ENCODE measurements at places on chromosomes 2 and 18. TPM values are rescaled to one million over a fixed set of nuclear protein-coding genes. Genes with fewer than 3 reads are reported as not detected.

The MSTN gene
- 1.1 TPM for total RNA-seq

GRCh38 chr2:66024391-66024790, 410.5 kb upstream of the MEIS1 start:
- DNase-seq = no peak

DNA sequence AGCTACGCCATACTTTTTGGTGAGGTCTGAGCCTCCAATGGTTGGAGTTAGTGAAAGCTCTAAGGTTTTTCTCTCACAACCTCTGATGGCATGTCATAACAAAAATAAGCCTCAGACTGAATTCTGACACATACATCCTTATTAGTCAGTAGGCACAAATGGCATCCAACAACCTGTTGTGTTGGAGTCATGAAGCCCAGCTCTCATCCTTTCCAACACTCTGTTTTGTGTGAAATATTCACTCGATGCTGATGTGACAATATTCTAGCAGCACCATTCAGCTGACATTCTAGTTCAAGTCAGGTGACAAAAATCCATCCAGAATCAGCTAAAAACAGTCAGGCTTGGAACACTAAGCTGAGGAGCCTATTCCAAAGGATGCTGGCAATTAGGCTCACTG, 603.2 kb upstream of the ID2 start:
- no peak for DNase-seq

DNA sequence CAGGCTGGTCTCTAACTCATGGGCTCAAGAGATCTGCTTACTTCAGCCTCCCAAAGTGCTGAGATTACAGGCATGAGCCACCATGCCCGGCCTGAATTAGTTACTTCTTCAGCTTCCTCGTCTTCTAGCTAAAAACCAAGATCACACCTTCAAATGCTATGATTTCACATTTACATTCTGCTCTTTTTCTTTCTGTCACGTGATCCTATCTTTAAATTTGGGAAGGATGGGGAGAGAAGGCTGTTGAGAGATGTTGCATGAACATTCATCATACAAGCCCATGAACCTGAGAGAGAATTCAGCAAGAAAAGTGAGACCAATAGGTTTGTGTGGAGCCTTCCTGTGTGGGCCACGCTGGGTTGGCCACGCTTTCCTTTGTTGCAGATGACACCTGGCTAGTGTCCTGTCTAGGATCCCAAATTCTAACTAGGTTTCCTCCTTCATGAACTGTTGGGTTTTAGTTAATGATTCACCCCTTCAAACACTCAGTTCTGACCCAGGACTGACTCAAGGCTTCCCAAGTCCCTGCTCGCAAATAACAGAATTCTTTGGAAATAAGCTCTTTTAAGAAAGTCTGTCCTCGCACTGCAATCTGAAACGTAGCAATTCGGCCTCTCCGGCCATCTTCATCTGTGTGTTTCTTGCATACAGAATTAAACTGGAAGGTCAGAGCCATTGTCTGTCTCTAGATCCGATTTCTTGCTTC, 57.3 kb upstream of the CREB1 start:
- DNase-seq = no peak

- no peak for DNase-seq
Measured at GRCh38 chr2:68418855-68419254, 48.2 kb downstream of the FBXO48 start.

The RESP18 gene
- total RNA-seq = not detected

DNA sequence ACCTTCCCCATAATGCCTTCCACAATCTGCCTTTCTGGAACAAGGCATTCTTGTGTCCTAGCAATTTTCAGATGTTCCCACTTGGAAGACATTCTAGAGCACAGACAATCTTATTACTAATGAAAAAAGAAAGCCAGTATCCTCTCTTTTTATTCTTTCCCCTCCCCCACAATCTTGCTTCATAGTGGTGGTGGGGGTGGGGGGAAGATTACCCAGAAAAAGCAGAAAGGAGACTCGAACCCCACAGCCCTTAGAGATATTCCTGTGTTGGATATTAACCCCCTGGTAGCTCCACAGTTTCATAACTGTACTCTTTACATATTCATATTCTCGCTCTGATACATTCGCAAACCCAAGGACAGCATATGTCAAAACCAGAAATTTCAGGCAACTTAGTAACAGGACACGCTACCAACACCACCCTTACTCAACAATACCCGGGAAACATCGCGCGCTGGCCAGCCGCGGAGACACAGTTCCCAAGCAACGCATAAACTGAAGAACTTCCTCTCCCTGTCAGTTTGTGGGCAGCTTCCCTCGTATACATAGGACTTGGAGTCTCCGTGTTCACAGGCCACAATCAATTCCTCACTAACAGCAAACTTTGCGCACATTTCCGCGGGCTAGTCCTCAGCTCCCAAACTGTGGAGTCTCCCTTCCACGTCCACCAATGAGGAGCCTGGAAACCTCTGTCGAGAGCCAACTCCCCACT, 793 bp downstream of the NR4A2 start:
- DNase-seq = peak; percentile 81

- DNase-seq = no peak
Measured at GRCh38 chr18:48181857-48182256, 227.3 kb downstream of the ZBTB7C start.

GRCh38 chr2:222424729-222425671, 657 bp downstream of the SGPP2 start:
- no peak for DNase-seq

The LHCGR gene
- total RNA-seq = 0.24 TPM

- DNase-seq = no peak
Measured at GRCh38 chr18:7626922-7627440, 59.9 kb downstream of the PTPRM start.

The POTEJ gene
- not detected for total RNA-seq

DNA sequence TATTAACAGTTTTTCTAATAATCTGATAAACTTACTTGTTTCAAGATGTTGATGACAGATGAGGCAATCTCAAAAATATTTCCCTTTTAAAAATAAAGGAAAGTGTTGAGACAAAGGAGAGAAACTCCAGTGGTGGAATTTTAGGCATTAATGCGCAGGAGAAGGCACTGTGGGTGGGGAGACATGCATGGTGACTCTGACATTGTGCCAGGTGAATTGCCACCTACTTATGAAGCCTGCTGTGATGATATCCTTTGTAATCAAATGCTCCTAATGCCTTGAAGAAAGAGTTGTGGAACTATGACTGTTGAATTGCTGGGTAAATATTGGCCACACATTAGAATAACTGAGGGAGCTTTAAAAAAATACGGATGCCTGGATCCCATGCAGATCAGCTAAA, 101.4 kb downstream of the PLA2R1 start:
- no peak for DNase-seq

The SH3YL1 gene
- total RNA-seq = 12.9 TPM

GRCh38 chr2:941871-942270, 8.8 kb upstream of the SNTG2 start:
- no peak for DNase-seq

DNA sequence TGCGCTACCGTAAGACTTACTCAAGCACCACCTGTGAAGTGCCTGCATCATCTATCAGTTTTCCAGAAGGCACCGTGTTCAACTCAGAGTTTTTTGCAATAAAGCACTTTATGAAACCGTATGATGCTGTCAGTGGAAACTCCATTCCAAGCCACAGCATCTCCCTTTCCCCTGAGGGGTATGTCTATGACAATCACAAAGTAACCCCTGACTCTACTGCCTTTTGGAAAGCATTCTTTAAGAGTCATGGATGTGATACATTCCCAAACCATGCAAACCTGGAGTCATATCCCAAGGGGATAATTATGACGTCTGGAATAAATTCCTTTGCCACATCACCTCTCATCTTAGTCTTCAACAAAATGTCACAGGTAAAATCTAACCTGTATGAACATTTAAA, 39.2 kb downstream of the UNC50 start:
- DNase-seq = no peak

GRCh38 chr2:40394597-40394996, 57.3 kb downstream of the SLC8A1 start:
- DNase-seq = no peak

The APOB gene
- 3.4 TPM for total RNA-seq

- DNase-seq = no peak
Measured at GRCh38 chr2:143468341-143468888, 339.2 kb downstream of the ARHGAP15 start.

- no peak for DNase-seq
Measured at GRCh38 chr2:119549241-119549640, 5.0 kb downstream of the CFAP221 start.

DNA sequence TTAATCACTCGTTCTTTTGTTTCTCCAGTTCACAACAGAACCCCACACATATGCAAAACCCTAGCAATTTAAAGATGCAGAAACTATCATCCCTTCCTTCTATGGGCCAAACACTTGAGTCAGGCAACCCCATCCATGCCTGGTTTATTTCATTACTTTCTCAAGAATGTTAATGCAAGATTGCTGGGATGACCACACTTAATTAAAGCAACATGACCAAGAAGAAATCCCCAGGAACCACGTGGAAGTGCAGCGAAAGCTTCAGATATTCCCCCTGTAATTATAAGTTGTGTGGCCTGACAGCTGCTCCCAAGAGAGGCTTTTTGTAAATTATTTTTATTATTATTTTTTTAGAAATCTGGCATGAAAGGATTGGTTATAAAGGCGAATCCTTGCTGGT, 246.2 kb upstream of the ID2 start:
- DNase-seq = no peak

GRCh38 chr18:2108591-2108990, 462.7 kb downstream of the METTL4 start:
- DNase-seq = no peak

The PRKRA gene
- total RNA-seq = 46.7 TPM

DNA sequence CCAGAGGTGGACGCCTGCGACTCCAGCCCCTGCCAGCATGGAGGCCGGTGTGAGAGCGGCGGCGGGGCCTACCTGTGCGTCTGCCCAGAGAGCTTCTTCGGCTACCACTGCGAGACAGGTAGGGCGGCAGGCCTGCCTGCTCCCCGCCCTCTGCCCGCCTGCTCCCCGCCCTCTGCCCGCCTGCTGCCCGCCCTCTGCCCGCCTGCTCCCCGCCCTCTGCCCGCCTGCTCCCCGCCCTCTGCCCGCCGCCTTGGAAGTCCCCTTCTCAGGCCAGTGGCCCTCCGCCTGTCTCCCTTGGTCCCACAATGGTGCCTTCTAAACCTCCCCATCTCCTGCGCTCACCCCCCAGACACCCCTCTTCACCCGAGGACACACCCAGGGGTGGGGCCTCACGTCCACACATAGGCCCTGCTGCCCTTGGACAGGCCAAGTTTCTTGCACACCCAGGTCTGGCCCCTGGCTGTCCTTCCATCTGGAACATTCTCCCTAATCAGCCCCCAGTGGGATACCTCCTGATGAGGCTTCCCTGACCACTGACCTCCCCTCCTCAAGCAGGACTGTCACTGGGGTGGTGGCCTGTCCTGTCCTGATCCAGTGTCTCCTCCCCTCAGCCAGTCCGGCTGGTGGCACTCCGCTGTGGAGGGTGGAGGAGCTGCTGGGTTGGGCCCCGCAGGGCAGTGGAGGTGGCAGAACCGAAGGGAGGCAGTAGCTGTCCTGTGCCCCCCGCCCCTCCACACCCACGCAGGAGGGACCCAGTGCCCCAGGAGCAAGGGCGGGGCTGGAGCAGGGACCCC, 37.9 kb downstream of the MTERF4 start:
- DNase-seq = no peak

GRCh38 chr2:99389946-99390345, 52.8 kb downstream of the EIF5B start:
- DNase-seq = no peak

- no peak for DNase-seq
Measured at GRCh38 chr2:128504246-128505149, 185.8 kb upstream of the HS6ST1 start.

- DNase-seq = peak; percentile 97
Measured at GRCh38 chr2:127408004-127408806, 10.0 kb upstream of the PROC start.

DNA sequence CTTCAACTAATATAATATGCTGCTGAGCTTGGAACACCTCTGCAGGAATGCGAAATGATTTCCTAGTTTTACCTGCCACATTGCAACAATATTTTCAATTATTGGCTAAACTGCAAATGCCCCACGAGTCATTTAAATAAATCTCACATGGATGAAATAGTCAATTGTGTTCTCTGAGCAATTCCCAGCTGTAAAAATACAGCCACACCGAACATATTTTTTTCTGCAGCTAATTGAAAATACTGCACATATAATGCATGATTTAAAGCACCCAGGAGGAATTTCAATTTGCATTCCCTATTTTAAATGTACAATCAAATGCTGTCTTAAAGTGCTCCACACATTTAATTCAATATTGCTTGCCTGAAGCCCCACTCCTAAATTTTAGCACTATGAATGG, 18.6 kb downstream of the SERPINE2 start:
- no peak for DNase-seq

The WNT6 gene
- total RNA-seq = 0.46 TPM

GRCh38 chr18:70705831-70706416, 417.1 kb downstream of the SOCS6 start:
- no peak for DNase-seq

The SCN3A gene
- total RNA-seq = 0.35 TPM

The SKOR2 gene
- total RNA-seq = not detected

GRCh38 chr18:44921974-44922373, 241.3 kb downstream of the SETBP1 start:
- DNase-seq = no peak

The EVX2 gene
- not detected for total RNA-seq

- no peak for DNase-seq
Measured at GRCh38 chr18:25557011-25557410, 205.0 kb upstream of the ZNF521 start.

The PRR30 gene
- not detected for total RNA-seq

GRCh38 chr2:212811036-212811805, 272.6 kb upstream of the ERBB4 start:
- no peak for DNase-seq

GRCh38 chr2:198901894-198902293, 555.8 kb downstream of the SATB2 start:
- DNase-seq = no peak

DNA sequence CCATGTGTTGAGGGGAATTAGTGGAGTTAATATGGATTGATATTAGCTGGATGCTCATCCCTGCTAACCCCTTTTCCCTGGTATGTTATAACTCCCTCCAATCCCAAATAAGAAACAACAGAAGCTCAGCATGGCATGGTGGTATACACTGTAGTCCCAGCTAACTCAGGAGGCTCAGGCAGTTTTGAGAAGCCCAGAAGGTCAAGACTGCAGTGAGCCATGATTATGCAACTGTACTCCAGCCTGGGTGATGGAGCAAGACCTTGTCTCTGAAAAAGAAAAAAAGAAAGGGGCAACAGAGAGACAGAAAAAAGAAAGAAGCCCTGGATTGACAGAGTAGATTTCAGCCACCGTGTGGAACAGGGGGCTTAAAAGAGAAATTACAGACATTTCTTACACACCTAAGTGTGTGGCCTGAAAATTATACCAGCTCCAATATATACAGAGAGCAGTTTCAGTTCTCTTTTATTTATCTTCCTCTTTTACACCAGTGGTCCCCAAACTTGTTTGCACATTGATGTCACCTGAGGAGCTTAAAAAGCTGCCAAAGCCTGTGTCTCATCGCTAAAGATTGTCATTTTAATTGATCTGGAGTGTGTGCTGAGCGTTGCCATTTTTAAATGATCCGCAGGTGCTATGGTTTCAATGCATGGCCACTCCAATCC, 203.6 kb downstream of the UBE2E3 start:
- DNase-seq = no peak

The CLEC4F gene
- total RNA-seq = 0.13 TPM

GRCh38 chr2:64655018-64655664, 1.4 kb upstream of the SERTAD2 start:
- no peak for DNase-seq

- no peak for DNase-seq
Measured at GRCh38 chr2:177598326-177599138, 206.0 kb downstream of the AGPS start.

- DNase-seq = no peak
Measured at GRCh38 chr2:146818122-146818521, 1026.7 kb upstream of the ACVR2A start.
